Neural progenitor cell (in vitro differentiated cells): ENCODE measurements at places on chromosomes 3 and 15. TPM values are rescaled to one million over a fixed set of nuclear protein-coding genes. Genes with fewer than 3 reads are reported as not detected.

DNA sequence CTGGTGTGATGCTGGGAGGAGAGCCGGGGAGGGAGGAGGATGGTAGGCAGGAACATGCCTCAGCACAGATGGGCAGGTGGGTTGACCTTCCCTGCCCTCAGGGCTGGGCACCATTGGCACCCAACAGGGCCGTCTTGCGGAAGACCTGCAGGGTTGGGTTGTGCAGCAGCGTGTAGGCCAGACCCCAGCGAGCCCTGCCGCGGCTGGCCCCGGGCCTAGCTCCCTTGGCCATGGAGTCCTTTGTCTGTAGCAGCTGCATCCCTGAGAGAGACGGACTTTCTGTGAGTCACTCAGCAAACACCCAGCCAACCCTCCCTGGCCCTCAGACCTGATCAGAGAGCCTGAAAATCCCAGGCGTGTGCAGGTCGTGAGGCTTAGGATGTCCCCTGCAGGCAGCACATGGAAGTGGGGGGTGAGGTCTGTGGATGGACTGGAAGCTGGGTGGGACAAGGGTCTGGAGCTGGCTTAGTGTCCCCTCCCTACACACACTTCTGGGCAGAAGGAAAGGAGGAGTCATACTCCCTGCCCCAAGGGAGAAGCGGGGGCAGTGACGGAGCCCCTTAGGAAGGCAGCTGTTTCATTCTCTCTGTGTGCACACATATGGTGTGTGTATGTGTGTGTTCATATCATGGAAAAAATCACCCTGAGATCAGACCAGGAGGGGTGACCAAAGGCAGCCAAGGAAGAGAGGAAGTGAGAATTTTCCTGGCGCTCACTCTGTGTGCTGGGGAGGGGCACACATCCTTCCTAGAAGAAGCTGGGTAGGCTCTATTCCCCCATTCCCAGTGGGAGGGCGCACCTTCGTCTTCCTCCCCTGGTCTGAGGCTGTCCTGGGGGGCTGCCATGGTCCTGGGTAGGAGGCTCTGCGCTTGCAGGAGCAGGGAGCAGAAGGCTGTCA lies 6.7 kb downstream of the ISLR start:
- DNase-seq: no peak
- H3K4me1 ChIP-seq: peaks cover 6% of the 10 kb centered on the region
- H3K36me3 ChIP-seq: no peaks in the 10 kb centered on the region
- H3K27me3 ChIP-seq: no peaks in the 10 kb centered on the region

GRCh38 chr3:50559702-50560101 lies 7.8 kb downstream of the C3orf18 start:
- no peak for DNase-seq
- H3K36me3 ChIP-seq: no peaks in the 10 kb centered on the region
- no peaks in the 10 kb centered on the region for H3K4me1 ChIP-seq
- no peak overlapping the region for H3K4me3 ChIP-seq
- H3K27me3 ChIP-seq: no peaks in the 10 kb centered on the region

GRCh38 chr15:97598353-97598798 lies 362.1 kb upstream of the ARRDC4 start:
- peak overlapping the region; percentile 21 for H3K27ac ChIP-seq
- no peaks in the 10 kb centered on the region for H3K27me3 ChIP-seq
- no peak for DNase-seq
- peaks cover 8% of the 10 kb centered on the region for H3K4me1 ChIP-seq
- no peak overlapping the region for H3K4me3 ChIP-seq
- no peaks in the 10 kb centered on the region for H3K36me3 ChIP-seq

DNA sequence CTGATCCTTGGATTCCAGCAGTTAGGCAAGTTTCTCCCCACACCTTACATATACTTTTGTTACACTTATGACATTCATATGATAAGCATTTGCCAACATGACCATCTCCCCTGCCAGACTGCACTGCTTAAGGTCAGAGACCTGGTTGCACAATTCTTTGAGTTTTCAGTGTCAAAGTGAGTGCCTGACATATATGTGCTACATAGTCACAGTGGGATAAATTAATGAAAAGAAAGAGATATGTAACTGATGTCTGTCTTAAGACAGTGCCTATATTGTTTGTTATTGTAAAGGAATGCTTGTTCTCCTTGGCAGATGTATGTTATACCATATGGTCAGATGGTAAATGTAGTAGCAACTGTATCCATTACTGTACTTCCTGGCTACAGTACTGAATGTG lies 3.5 kb upstream of the DCUN1D1 start:
- H3K4me3 ChIP-seq: no peak overlapping the region
- no peak for DNase-seq
- peaks cover 3% of the 10 kb centered on the region for H3K4me1 ChIP-seq
- no peaks in the 10 kb centered on the region for H3K27me3 ChIP-seq
- no peaks in the 10 kb centered on the region for H3K36me3 ChIP-seq

GRCh38 chr15:65209701-65210643 lies 1.3 kb downstream of the CILP start:
- no peaks in the 10 kb centered on the region for H3K27me3 ChIP-seq
- no peak overlapping the region for H3K27ac ChIP-seq
- no peak overlapping the region for H3K4me3 ChIP-seq
- peaks cover 34% of the 10 kb centered on the region for H3K4me1 ChIP-seq
- peak; percentile 4 for DNase-seq

DNA sequence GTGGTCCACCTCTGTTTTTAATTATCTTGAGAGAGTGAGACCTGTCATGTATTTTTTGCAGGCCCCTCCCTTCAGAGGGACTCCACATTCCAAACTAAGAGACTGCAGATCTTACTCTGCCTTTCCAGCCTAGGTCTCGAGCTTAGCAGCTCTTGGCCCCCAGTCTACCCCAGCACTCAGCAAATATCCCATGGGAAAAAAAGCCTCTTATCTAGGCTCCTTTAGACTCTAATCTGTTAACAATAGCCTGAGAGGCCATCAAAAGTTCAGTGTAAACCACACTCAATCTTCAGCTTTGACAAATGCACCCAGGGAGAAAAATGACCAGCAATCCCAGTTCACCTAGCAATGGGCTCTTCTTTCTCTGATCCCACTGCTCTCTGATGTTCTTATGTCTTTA lies 8.6 kb upstream of the BLM start:
- peak; percentile 52 for DNase-seq
- H3K4me3 ChIP-seq: no peak overlapping the region
- H3K27ac ChIP-seq: no peak overlapping the region
- no peaks in the 10 kb centered on the region for H3K27me3 ChIP-seq
- peaks cover 6% of the 10 kb centered on the region for H3K4me1 ChIP-seq

- no peak overlapping the region for H3K27ac ChIP-seq
- no peak overlapping the region for H3K4me3 ChIP-seq
- no peaks in the 10 kb centered on the region for H3K36me3 ChIP-seq
- H3K4me1 ChIP-seq: no peaks in the 10 kb centered on the region
Observed at GRCh38 chr3:45241206-45241605, 15.1 kb upstream of the TMEM158 start.

GRCh38 chr3:56879436-56880215 lies 77.9 kb upstream of the ARHGEF3 start:
- no peaks in the 10 kb centered on the region for H3K36me3 ChIP-seq
- H3K4me1 ChIP-seq: no peaks in the 10 kb centered on the region
- no peak overlapping the region for H3K27ac ChIP-seq

DNA sequence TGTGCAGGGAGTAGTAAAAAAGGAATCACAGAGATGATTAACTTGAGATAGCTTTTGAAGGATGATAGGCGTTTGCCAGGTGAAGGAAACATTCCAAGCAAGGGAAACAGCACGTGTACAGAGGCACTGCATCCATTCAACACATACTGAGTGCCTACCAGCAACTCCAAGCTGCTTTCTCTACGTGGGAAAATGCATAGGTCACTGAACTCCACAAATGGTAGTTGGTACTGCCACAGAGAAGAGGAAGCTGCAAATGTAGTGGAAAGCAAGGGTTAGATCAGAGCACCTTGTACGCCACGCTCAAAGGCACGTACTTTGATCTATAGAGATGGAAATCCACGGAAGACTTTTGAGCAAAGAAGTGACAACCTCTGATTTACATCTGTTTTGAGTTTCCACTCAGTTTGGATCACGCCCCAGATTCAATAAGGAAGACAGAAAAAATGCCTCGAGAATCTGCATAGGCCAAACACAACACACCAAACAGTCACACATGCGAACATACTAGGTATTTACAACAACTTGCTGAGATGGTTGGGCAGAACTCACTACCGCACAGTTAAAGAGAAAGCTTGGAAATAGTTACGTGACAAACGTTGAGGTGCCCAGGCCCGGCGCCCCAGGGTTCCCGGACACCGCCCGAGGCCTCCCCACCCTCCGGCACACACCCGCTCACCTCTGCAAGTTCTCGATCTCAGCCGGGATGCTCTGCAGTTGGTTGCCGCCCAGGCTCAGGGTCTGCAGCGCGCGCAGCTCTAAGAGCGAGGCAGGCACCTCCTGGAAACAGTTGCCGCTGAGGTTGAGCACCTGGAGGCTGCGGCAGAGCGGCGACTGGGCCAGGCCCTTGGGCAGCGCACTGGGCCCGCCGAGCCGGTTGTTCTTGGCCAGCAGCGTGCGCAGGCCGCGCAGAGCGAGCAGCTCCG lies 826 bp downstream of the LRRC58 start:
- peaks cover 17% of the 10 kb centered on the region for H3K4me1 ChIP-seq
- peaks cover 24% of the 10 kb centered on the region for H3K27me3 ChIP-seq
- peak; percentile 11 for DNase-seq
- peak overlapping the region; percentile 46 for H3K27ac ChIP-seq

DNA sequence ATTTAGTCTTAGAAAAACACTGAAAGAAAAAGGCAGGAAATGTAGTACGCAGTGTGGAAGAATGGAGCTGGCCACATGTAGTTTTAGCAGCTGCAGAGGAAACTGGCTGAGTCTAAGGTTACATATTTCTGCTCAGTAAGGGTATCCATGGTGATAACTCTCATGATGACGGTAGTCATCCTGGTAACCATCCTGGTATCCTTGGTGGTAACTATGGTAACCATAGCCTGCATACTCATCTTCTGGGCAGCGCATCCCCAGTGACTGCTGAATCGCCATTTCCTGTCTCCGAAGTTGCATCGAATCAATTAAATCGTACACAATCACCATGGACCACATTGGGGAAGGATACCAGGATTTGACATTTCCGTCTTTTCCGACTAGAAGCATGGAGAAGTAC lies 35.7 kb downstream of the CCDC80 start:
- DNase-seq: no peak
- H3K4me3 ChIP-seq: no peak overlapping the region
- no peaks in the 10 kb centered on the region for H3K27me3 ChIP-seq
- no peaks in the 10 kb centered on the region for H3K36me3 ChIP-seq
- H3K27ac ChIP-seq: no peak overlapping the region

COL6A5 gene
- total RNA-seq: not detected in 2 replicates
